ENCODE measurements at places on chromosomes 2 and 18. TPM values are rescaled to one million over a fixed set of nuclear protein-coding genes. Genes with fewer than 3 reads are reported as not detected.
A peak's percentile ranks its signal among the peaks of the same experiment; 100 is the strongest.

- DNase-seq = no peak
These were observed 7.1 kb downstream of the MREG start for GRCh38 chr2:216006164-216006663.

DNA sequence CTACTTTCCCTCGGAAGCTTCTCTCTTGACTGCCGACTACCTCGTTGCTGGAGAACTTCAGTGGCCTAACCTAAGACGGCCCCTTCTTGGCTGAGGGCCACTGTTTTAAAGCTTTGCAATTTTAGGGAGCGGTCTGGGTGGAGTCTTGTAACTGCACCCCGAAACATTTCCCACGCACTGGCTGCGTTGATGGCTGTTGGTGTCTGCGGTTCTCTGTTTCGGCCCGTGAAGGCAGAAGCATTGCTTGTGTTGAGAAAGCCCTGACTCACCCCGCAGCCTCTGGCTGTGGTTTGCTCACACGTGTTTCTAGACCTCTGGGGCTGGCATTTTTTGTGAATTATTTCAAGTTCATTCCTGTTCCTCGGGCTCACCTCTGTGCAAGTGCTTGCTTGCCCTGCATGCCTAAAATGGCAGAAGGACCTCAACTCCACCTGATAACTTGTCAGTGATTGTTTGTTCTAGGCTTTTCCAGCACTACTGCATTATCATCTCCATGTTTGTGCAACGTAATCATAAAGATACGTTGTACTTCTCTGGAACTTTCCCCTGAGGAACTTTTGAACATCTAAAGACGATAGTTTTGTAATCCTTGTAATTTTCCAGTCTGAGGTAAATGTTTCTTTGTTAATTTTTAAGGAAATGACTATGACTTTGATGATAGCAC, 94.2 kb upstream of the DLX2 start:
- no peak for DNase-seq

GRCh38 chr2:96775160-96775559, 14.5 kb downstream of the CNNM4 start:
- no peak for DNase-seq

The AQP12A gene
- not detected for total RNA-seq

The EDAR gene
- not detected for total RNA-seq

- DNase-seq = no peak
These were observed 226.7 kb upstream of the HNRNPA3 start for GRCh38 chr2:176985871-176986270.

DNA sequence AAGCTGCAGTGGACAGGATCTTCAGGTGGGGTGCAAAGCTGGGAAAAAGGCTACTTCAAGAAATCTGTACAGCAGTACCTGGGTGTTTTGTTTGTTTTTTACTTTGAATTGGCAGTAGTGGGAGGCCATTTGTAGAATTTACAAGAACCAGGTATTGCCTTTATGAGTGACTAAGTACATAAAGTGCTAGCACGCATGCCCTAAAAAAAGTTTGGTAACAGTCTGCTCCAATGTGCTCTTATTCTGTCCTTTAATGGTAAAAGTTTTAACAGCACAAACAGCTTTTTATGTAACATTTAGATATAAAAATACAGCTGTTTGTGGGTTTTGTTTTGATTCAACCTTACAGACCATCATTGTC, 17.2 kb downstream of the REV1 start:
- DNase-seq = no peak

DNA sequence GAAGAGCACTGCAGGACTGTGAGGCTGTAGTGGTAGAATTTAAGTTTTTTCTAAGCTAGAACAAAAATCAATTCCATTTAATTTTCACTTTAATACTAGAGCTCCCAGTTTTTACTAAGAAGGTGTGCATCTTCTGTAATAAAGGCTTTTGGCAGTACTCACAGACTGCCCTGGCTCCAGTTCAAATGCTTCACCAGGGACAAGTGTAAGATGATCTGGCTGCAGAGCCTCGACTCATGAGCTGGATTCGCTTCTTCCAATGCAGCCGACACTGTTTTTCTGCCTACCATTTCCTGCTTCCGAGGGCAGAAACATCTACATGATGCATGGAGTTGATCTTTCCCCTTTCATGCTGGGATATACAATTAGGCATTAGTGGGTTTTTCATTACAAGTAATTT, 87.0 kb downstream of the FARSB start:
- DNase-seq = peak; percentile 15

DNA sequence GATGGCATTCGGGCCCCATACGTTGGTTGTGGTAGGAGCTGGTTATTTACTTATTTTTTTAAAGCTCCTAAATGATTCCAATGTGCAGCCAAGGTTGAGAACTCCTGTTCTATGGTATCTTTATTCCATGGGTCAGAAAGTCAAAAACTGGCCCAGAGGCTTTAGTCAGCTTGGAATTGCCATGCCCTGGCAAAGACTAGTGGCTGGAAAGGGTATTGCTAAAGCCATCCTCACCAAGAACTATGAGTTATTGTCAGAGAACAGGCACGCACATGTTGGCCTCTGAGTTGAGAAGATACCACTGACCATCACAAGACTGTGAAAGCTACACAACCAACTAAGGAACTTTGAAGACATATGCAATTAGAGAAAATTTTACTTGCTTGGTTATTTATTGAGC, 47.9 kb upstream of the ACMSD start:
- DNase-seq = no peak

The MYL1 gene
- not detected for total RNA-seq

The PLGLB2 gene
- 0.39 TPM for total RNA-seq

- no peak for DNase-seq
These were observed 18.3 kb downstream of the TTC32 start for GRCh38 chr2:19883486-19883885.

DNA sequence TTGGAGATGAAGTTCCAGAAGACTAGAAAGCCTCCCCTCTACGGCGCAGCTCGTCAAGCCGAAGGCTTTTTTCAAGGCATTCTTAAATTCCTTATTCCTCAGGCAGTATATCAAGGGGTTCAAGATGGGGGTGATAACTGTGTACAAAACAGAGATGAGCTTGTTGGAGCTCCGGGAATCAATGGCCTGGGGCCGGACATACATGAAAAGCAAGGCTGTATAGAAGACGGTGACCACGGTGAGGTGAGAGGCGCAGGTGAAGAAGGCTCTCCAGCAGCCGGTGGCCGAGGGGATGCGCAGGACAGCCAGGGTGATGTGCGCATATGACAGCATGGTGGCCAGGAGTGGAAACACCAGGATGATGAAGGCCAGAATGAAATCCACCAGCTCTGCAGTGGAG, 8.2 kb downstream of the OR6B3 start:
- no peak for DNase-seq

The LCT gene
- total RNA-seq = not detected

The KCNIP3 gene
- total RNA-seq = 0.13 TPM

The SCG2 gene
- total RNA-seq = not detected

The CNDP1 gene
- not detected for total RNA-seq

DNA sequence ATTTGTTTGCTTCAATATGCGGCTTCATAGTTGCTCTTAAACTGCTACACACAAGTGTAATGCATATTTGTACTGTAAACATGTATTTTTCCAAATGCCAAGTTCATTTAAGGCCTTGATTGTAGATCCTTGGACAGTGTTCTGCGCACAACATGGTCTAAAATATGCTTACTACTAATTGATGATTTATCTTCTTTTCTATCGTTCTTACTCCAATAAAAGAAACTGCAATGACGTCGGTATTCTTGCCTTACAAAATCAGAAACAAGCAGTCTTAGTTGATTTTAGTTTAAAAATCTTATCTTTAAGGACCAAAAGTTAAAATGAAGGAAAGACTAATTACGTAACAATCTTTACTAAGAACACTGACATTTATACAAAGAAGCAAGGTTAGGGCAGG, 224.3 kb upstream of the SMAD7 start:
- no peak for DNase-seq

DNA sequence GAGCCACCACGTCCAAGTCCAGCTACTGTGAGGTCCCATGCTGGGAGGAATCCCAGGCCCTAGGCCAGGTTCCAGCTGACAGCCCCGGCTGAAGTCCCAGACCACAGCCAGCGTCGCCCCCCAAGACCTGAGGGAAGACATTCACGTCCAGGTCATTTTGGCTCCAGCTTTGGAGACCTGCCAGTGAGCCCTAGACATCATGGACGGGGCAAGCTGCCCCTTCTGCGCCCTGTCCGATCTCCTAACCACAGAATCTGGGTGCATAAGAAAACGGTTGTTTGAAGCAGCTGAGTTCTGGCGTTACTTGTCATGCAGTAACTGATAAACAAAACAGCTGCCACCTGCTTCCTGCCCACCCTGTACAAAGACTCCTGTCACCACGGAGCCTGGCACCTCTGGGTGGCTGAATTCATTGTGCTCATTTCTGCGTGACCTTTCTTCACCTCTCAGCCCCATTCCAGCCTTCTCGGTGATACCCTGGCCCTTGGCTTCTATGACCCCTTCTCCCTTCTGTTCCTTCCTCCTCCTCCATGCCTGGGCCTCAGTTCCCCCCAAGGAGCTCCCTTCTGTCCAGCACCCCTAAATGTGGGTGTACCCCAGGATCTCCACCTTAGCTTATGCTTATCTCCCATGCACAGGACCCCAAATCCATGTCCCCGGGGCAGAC, 72.6 kb upstream of the SMAD7 start:
- DNase-seq = no peak

- no peak for DNase-seq
These were observed 45.9 kb upstream of the ITGA4 start for GRCh38 chr2:181411105-181411849.

Measured in dermis microvascular lymphatic vessel endothelial cell (primary cell).